Thyroid gland (tissue), 4 donors: ENCODE measurements at places on chromosomes 4 and X. TPM values are rescaled to one million over a fixed set of nuclear protein-coding genes. Genes with fewer than 3 reads are reported as not detected.

The MCF2 gene
- total RNA-seq, result not detected

DNA sequence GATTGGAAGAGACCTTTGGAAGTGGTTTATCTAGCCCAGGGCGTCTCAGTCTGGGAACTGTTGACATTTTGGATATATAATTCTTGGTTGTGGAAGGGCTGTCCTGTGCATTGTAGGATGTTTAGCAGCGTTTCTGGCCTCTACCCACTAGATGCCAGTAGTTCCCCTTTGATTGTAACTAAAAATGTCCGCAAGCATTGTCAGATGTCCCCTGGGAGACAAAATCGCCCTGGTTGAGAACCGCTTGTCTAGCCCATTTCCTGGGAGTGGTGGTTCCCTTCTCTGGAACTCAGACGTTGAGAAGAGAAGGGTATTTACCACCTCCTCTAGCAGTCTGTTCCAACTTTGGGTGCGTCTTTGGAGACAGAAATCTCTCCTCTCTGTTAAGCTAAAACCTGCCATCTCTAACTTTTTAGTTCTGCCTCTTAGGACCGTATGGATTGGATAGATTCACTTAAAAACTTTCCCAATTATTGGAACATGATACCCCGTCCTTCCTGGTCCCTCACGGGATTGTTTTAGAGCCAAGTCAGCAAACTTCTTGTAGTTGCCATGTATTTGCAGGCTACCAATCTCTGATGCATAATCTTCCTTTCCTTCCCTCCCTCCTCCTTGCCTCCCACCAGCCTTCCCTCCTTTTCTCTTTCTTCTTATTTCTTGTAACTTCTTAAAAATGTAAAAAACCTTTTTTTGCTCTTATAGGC is 13.9 kb downstream of the TMEM165 start:
- H3K27ac ChIP-seq, result no peak overlapping the region
- no peaks in the 10 kb centered on the region for H3K27me3 ChIP-seq
- no peaks in the 10 kb centered on the region for H3K4me1 ChIP-seq
- no peak for DNase-seq

DNA sequence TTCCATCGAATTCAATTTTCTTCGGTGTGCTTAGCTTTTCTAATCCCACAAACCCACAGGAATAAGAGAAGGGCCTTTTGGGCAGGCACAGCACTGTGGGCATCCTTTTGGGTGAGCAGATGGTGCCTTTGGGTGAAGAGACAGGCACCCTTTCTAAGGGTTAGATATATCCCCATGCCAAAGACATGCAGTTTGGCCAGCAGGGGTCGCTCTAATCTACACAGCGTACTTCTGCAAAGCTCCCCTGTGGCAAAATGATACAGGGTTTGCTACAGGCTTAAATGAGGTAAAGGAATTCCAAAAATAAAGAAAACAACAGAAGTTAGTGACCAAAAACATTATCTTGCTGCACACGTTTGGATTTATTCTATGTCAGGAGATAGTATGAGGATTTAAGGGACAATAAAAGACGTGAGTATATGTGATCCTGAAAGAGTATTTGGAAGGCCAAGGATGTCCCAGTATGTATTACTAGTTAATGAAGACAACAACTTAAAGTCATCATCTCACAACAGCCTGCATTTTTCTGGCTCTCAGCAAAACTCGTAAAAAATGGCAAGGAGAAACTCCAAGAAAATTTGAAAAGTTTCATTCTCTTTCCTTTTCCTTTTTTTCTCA is 49.5 kb downstream of the PHEX start:
- H3K27me3 ChIP-seq, result no peaks in the 10 kb centered on the region
- H3K4me1 ChIP-seq, result no peaks in the 10 kb centered on the region
- H3K27ac ChIP-seq, result no peak overlapping the region
- no peaks in the 10 kb centered on the region for H3K36me3 ChIP-seq
- peak; percentile 65 for DNase-seq

- H3K36me3 ChIP-seq, result no peaks in the 10 kb centered on the region
- no peaks in the 10 kb centered on the region for H3K4me1 ChIP-seq
- no peak overlapping the region for H3K4me3 ChIP-seq
- H3K27me3 ChIP-seq, result no peaks in the 10 kb centered on the region
Measured at GRCh38 chr4:145075742-145076468, 22.1 kb downstream of the ANAPC10 start.

- no peaks in the 10 kb centered on the region for H3K4me1 ChIP-seq
- no peak overlapping the region for H3K4me3 ChIP-seq
- no peak overlapping the region for H3K27ac ChIP-seq
- DNase-seq, result no peak
Measured at GRCh38 chr4:726838-727237, 21.2 kb downstream of the PCGF3 start.

GRCh38 chr4:180207921-180208320 is 2035.3 kb upstream of the TENM3 start:
- no peaks in the 10 kb centered on the region for H3K4me1 ChIP-seq
- H3K27me3 ChIP-seq, result no peaks in the 10 kb centered on the region
- H3K27ac ChIP-seq, result no peak overlapping the region
- no peak overlapping the region for H3K4me3 ChIP-seq
- no peak for DNase-seq

- no peak for DNase-seq
- H3K27me3 ChIP-seq, result no peaks in the 10 kb centered on the region
- H3K4me1 ChIP-seq, result peaks cover 28% of the 10 kb centered on the region
- H3K4me3 ChIP-seq, result no peak overlapping the region
- no peak overlapping the region for H3K27ac ChIP-seq
Measured at GRCh38 chr4:98522636-98523395, 135.6 kb downstream of the TSPAN5 start.

DNA sequence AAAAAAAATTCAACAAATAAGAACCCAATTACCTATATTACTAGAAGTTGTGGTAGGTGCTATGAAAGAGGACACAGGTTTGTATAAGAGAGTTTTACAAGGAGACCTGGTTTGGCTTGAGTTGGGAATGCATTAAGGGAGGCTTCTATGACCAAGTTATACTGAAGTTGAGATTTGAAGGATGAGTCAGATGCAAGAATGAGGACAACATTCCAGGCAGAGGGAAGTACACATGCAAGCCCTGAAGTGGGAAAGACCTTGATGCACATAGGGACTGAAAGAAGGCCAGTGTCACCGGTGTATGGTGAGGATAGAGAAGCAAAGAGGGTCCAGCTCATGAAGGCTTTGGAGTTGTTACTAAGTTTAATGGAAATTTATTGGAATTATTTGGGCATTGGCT is 52.2 kb downstream of the ANK2 start:
- H3K4me1 ChIP-seq, result no peaks in the 10 kb centered on the region
- no peak overlapping the region for H3K4me3 ChIP-seq
- H3K36me3 ChIP-seq, result no peaks in the 10 kb centered on the region
- no peaks in the 10 kb centered on the region for H3K27me3 ChIP-seq

GRCh38 chrX:45166781-45167180 is 33.9 kb downstream of the DIPK2B start:
- no peak overlapping the region for H3K4me3 ChIP-seq
- no peaks in the 10 kb centered on the region for H3K27me3 ChIP-seq
- no peaks in the 10 kb centered on the region for H3K36me3 ChIP-seq
- no peak for DNase-seq
- no peak overlapping the region for H3K27ac ChIP-seq

- no peak overlapping the region for H3K4me3 ChIP-seq
- H3K4me1 ChIP-seq, result peaks cover 6% of the 10 kb centered on the region
- DNase-seq, result no peak
Measured at GRCh38 chr4:24775750-24776149, 19.6 kb upstream of the SOD3 start.

DNA sequence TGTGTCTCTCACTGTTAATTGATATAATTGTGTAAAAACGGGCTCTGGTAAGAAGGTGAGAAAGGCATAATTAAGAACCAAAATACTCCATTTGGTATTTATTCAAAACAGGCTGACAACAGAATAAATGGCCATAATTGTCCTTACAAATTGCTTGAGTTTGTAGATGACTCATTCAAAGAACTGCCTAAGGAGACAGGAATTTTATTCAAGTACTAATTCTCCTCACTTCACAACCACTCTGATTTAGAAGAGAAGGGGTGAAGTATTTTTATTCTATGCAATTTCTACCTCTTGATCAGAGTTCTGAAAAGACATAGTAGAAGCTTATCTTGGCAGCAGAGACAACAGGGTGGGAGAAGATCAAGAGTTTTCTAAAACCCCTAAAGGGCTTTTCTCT is 43.1 kb downstream of the ATP11C start:
- no peak overlapping the region for H3K27ac ChIP-seq
- no peaks in the 10 kb centered on the region for H3K4me1 ChIP-seq
- H3K27me3 ChIP-seq, result no peaks in the 10 kb centered on the region
- no peaks in the 10 kb centered on the region for H3K36me3 ChIP-seq

The CXCL6 gene
- not detected for total RNA-seq

- H3K27me3 ChIP-seq, result peaks cover 5% of the 10 kb centered on the region
- peaks cover 4% of the 10 kb centered on the region for H3K4me1 ChIP-seq
- DNase-seq, result no peak
Measured at GRCh38 chr4:6472387-6473263, at the start of gene PPP2R2C. PPP2R2C (minus strand) TSS chr4:6472614; CDS start chr4:6472229, 385 bp downstream.

DNA sequence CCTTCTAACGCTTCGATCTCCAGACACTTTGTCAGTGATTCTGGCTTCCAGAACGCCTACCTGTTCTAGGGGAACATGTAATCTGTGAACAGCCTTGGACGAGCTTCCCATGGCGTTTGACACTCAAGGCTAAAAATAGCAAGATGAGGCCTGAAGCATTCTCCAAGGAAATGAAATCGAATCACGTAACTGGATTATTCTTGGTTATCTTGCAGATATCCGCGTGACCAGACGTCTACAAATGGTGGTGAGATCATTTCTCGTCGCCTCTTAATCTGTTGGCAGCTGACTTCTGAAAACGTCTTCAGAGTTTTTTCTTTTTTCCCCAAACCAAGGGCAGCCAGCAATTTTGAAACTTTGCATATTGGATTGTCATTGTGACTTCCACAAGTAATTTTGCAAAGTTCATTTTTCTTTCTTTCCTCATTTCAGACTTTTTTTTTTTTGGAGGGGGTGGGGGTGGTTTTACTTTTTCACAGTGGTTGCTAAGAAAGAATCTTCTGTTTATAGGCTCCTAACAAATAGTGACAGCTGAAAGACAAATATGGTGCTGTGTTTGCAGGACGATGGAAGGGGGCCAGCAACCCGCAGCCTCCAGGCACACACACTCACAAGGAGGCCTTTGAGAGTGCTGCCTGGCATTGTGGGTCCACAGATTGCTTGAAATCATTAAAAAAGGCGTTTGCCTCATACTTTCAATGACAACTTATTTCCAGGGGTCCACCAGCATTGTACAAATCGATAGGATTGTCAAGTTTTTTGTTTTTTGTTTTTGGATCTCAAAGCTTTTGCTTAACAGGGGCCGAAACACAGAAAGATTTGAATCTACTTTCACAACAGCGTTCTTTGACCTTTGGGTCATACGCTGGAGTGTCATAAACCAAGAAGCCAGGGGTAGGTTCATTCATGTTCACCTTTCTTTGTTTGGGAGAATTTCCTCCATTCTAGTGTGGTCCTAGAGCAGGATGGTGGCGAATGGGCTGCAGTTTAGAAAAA is 32.4 kb upstream of the PDLIM3 start:
- H3K27me3 ChIP-seq, result no peaks in the 10 kb centered on the region
- peak overlapping the region; percentile 57 for H3K27ac ChIP-seq
- peaks cover 5% of the 10 kb centered on the region for H3K4me1 ChIP-seq
- no peak overlapping the region for H3K4me3 ChIP-seq
- H3K36me3 ChIP-seq, result no peaks in the 10 kb centered on the region

The FAM9C gene
- total RNA-seq, result not detected

GRCh38 chrX:39921838-39922237 is 175.9 kb downstream of the BCOR start:
- H3K4me1 ChIP-seq, result no peaks in the 10 kb centered on the region
- no peak overlapping the region for H3K4me3 ChIP-seq
- no peaks in the 10 kb centered on the region for H3K27me3 ChIP-seq
- DNase-seq, result peak; percentile 54
